Activated CD8-positive, alpha-beta memory T cell treated with anti-CD3 and anti-CD28 coated beads, Interleukin-2, amount 50 U/mL, for 48 hours (primary cell): ENCODE measurements at places on chromosomes 2 and 18.

DNA sequence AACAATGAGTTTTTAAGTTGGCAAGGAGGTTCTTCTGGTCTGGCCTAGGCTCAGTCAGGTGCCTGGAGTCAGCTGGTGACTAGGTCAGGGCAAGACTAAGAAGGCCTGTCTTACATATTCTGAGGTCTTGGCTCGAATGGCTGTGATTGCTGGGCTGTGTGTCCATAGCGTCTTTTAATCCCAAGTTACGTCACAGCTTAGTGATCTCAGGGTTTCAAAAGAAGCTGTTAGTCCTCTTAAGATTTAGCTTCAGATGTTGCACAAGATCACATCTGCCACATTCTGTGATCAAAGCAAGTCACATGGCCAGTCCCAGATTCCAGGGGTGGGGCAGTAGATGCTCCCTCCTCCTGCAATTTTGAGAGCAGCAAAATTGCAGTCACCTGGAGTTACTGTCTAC, 61.3 kb downstream of the PKP4 start:
- DNase-seq, result no peak

DNA sequence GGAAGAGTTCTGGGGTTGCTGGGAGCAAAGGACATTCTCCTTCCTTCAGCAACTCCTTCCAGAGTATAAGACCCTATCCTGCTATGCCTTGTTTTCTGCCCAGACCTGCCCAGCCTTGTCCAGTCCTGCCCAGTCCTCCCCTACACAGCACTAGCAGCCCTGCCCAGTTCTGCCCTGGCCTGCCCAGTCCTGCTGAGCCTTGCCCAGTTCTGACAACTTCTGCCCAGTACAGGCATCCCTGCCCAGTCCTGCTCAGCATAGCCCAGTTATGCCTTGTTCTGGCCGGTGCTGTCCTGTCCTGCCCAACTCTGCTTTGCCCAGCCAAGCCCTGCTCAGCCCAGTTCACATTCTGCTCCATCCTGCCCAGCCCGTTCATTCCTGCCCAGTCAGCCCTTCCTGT, 44.9 kb upstream of the ALK start:
- DNase-seq, result no peak

DNA sequence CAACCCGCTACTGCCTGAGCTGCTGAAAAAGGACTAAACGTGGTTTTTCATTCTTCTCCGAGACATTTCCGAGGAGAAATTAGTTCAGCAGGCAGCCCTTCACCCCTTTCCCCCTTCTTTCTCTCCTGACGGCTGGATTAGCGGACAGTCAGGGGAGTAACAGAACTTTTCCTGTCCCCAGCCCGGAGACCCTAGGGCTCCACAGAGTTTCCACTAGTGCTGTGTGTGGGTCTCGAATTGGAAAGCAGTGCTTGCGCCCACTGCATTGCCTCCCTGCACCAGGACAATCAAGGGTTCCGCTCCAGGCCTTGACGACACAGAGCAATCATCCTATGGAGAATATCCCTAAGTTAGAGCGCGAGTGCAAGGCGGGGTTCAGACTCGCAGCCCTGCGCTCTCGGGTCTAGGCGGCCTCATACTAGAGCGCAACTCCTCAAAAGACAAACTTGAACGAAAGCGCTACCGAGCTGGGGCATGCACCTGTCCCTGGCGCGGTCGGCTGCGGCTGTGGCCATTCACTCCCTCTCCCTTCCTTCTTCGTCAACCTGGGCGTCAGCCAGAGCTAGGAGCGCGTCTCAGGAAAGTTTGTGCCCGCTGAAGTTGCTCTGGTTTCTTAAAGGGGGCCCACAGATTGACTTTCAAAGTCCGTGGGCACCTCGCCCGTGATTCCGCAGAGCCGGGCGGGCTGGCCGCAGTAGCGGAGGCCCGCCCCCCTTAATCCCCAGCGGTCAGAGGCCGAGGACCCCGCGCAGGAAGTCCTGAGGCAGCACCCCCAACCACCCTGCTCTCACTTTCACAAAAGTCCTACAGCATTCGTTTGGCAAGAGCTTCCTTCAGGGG, 801 bp downstream of the OSR1 start:
- no peak for DNase-seq

DNA sequence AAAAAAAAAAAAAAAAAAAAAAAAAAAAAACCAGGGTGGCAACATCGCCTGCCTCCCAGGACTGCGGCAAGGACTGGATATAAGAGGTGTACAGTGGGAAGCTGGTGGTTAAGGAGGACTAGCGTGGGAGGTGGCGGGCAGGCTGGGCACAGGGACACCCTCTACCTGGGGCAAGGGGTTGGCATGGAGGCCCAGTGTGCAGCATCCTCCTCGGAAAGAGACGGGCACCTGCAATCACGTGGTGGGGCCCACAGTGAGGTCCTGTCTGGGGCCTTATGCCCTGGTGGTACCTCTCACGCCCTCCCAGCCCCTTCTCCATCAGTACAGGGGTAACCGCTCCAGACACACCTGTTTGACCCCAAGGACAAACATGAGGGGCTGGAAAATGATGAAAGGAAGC, 27.9 kb downstream of the PXDN start:
- no peak for DNase-seq

DNA sequence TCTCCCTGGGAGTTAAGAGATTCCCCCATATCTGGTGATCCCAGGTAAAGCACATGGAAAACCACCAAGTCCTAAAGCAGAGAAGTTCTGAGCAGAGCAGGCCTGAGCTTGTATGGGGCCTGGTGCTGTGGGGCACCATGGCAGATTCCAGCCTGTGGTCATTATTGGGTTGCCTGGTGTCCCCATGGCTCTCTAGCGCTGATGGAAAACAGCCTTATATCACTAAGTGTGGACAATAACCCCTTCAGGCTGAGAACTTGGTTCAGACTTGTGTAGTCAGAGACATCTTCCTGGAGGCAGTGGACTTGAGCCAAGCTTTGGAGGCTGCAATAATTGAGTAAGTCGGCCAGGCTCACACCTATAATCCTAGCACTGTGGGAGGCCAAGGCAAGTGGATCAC, 96.8 kb downstream of the MCFD2 start:
- no peak for DNase-seq

DNA sequence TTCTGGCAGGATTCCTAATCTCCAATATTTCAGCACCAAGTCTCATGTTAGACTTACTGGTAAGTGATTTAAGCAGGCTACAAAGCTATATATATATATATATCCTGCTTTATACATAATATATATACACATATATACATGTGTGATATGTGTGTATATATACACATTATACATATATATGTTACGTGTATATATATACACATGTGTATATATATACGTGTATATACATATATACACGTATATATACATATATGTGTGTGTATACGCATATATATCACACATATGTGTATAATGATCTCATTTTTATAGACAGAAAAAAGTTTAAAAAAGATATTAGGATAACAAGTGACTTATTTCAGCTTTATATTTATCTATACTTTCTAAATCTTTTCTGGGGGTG, 41.6 kb downstream of the MEMO1 start:
- DNase-seq, result no peak

DNA sequence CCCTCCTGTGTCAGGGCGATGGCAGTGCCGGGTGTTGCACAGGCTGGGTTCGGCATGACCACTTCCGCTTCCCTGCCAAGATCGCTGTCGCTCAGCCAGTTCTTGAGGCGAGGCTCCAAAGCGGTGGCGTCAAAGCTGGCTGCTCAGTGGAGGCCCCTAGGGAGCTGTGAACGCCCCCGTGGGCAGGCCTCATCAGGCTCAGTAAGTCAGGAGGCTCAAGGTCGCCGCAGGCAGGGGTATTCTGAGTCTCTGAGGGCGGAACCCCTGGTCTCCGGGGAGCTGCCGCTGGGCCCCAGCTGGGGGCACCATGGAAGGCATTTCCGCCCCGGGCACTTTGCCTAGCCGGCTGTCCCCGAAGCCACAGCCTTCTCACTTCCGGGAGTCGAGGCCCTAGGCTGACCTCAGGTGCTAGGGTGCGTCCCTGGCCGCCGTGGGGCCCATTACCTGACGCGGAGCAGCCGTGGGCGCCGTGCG, 210.4 kb downstream of the SOCS6 start:
- no peak for DNase-seq

GRCh38 chr2:96254571-96254970, 11.2 kb downstream of the TMEM127 start:
- DNase-seq, result no peak

GRCh38 chr2:165147186-165148045, 56.4 kb downstream of the SCN3A start:
- no peak for DNase-seq

GRCh38 chr18:48314690-48315089, 94.5 kb downstream of the ZBTB7C start:
- DNase-seq, result no peak

GRCh38 chr2:152047824-152048471, 50.9 kb downstream of the CACNB4 start:
- DNase-seq, result no peak

- DNase-seq, result no peak
Measured at GRCh38 chr2:176177580-176178037, 10.9 kb upstream of the HOXD1 start.

- DNase-seq, result no peak
Measured at GRCh38 chr2:33038799-33039198, 92.0 kb downstream of the LTBP1 start.

- no peak for DNase-seq
Measured at GRCh38 chr18:10877987-10878386, 271.4 kb downstream of the PIEZO2 start.

GRCh38 chr2:182652326-182652725, 63.7 kb upstream of the DNAJC10 start:
- no peak for DNase-seq

DNA sequence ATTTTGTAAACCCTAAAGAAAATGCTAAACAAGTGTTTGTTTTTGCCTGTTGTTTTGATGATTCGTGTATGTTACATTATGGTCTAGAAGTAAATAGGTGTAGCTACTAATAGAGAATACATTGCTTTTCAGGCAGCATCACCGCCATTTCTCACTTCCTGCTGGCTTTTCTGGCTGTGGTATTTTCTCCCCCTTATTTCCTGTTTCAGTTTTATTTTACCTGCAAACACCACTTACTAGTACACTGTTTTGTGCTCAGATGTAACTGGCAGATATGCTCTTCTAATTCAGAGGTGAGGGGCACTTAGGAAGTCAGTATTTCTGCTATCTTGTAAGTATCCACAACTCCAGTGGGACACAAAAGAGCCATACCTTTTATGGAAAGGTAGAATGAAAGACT, 38.1 kb upstream of the SLC3A1 start:
- no peak for DNase-seq

DNA sequence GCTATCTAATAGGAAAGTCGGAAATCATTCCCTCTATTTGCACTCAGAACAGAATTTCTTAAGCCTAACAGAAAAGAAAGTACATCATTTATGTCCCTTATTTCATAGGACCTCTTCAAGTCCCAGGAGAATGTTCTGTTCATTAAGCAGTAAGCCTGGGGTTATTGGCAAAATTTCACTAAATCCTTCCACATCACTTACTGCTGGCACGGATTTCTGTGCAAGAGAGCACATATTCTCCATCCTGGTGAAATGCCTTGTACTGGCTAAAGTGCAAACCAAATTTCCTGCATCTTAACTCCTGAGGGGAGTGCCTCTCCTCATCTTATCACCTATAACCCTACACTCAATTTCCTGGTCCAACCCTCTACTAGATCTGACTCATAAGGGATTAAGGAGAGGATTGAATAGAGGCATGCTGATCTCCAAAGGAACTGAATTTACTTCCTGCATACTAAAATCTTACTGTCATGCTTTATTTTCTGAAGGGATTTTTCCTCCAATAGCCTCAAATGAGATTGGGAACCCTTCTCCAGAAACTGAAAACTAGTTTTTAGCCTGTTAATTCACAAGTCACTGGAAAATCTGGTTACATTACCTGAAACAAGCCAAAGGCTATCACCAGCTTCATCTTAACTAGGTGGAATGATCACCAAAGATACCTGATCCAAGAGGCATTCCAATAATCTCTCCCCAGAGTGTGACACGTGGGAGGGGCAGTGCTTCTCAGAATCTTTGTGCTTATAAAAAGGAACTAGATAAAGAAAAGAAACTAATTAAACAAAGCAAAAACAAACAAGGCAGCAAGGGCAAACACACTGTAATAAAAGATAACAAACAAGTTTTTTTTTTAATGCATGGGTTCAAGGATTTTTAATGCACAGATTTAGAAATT, 311.1 kb downstream of the NR4A2 start:
- no peak for DNase-seq

DNA sequence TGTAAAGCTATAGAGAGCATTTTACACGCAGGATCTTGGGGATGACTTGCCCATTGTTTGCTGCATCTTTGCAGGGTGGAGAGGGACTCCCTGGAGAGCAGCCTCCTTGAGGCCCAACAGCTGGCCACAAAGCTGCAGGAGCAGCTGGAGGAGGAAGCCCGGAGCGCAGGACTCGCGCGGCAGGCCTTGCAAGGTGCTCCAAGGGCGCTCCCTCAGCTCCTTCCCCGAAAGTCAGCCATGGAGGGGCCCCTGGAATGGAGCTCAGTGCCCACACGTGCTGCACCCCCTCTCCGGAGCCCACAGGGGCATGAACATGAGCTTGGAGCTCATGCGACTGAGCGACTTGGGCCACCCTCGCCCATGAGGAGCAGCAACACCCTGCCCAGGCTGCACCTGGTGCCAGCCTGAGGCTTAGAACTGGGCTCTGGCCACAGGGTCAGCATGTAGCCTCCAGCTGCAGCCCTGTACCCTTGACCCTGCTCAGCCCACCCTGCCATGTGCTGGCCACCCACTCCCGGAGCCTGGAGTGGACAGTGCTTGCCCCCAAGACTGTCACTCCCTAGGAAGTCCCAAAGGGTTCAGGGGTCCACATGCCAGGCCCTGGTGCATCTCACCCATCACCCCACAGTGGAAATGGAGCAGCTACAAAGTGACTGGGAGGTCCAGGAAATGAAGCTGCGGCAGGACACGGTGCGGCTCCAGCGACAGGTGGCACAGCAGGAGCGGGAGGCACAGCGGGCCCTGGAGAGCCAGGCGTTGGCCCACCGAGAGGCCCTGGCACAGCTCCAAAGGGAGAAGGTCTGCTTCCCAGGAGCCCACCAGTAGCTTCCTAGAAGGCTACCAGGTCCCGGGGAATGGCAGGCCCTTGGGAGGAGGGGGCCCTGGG, 43.0 kb downstream of the CROCC2 start:
- peak; percentile 32 for DNase-seq

DNA sequence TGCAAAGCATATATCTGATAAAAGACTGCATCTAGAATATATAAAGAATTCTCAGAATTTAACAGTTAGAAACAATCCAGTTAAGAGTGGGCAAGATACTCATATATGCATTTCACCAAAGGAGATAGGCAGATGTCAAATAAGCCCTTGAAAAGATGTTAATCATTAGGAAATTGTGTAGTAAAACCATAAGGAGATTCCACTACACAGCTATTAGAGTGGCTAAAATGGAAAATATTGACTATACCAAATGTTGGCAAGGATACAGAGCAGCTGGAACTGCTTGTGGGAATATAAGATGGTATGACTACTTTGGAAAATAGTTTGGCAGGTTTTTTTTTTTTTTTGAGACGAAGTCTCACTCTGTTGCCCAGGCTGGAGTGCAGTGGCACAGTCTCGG, 59.5 kb downstream of the CAB39 start:
- no peak for DNase-seq

DNA sequence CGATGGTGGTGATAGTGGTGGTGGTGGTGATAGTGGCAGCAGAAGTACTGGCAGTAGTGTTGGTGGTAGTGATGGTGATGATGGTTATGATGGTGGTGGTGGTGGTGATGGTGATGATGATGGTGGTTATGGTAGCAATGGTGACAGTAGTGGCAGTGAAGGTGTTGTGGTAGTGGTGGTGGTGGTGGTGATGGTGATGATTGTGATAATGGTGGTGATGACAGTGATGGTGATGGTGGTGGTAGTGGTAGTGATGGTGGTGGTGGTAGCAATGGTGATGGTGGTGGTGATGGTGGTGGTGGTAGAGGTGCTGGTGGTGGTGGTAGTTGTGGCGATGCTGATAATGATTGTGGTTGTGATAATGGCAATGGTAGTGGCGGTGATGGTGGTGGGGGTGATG, 126.5 kb downstream of the AFF3 start:
- no peak for DNase-seq
